Stimulated activated CD8-positive, alpha-beta memory T cell treated with anti-CD3 and anti-CD28 coated beads, Interleukin-15, amount 100 ng/mL, for 4 hours (primary cell): ENCODE measurements at places on chromosomes 6 and 20.

- DNase-seq = no peak
Measured at GRCh38 chr20:35023624-35024023, 68.0 kb downstream of the MYH7B start.

DNA sequence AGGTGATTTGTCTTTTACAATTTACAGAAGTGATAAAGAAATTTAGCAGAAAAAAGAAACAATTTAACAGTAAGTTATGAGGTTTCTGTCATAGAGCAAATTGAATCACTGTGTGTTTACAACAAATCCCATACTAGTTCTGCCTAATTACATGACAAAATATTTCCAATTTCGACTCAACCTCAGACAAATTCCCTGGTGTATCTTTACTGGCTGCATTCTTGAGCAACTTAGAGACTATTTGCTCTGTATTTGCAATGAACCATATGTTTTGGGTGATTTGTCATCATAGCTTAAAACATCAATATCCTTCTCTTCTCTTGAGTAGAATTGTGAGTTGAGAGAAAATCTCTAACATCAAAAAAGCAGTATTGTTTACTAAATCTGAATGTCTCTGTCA, 128.7 kb downstream of the SIM1 start:
- DNase-seq = no peak

GRCh38 chr6:46036911-46037310, 21.3 kb upstream of the CLIC5 start:
- DNase-seq = no peak

DNA sequence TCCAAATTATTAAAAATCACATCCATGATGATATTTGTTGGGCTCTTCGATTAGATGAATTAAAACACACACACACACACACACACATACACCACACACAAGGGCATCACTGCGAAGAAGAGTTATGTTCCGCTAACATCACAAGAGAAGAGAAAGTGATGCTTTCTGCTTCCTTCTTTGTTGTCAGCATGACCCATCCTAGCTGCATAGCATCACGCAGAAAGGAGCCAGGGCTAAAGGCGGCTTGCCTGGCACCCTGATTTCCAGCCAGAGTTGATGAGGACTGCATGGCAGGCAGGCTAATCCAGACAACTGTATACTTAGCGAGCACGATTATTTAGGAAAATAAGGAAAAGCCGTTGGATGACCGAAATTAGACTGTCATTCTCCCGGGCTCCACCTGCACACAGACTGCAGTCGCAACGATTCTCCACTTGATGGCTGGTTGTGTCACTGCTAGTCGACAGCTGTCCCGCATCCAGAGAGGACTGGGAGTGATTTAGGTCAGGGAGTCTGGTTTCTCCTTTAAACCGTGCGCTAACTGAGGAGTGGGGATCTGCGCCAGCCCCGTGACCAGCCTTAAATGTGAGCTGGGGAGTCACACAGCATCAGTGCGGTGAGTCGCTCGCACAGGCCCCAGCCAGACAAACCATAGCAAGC, 70.6 kb upstream of the SOX4 start:
- no peak for DNase-seq

DNA sequence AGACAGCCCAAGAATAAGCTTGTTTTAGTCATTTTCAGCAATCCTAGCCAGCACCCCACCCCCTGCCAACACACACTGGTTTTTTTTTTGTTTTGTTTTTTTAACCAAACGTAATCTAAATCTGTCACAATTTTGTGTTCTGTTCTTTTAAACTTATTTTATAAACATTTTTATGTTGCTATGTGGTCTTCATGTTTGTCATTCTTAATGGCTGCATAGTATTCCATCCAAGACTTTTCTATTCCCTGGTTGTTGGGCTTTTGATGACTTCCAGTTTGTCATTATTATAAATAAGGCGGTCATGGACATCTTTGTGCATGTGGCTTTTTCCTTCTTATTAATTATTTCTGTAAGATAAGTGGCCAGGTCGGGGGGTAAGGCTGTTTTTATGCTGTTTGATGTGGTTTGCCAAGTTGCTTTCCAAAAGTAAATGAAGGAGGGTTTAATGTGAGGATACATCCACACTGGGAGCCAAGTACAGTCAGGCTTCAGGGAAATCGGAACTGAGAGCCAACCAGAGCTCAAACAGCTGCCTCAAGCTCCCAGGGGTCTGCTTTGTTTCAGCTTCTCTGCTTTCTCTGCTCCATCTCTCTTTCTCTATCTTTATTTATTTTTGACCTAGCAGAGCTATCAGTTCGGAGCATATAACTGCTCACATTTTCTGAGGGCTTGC, 125.8 kb downstream of the VEGFA start:
- DNase-seq = no peak

DNA sequence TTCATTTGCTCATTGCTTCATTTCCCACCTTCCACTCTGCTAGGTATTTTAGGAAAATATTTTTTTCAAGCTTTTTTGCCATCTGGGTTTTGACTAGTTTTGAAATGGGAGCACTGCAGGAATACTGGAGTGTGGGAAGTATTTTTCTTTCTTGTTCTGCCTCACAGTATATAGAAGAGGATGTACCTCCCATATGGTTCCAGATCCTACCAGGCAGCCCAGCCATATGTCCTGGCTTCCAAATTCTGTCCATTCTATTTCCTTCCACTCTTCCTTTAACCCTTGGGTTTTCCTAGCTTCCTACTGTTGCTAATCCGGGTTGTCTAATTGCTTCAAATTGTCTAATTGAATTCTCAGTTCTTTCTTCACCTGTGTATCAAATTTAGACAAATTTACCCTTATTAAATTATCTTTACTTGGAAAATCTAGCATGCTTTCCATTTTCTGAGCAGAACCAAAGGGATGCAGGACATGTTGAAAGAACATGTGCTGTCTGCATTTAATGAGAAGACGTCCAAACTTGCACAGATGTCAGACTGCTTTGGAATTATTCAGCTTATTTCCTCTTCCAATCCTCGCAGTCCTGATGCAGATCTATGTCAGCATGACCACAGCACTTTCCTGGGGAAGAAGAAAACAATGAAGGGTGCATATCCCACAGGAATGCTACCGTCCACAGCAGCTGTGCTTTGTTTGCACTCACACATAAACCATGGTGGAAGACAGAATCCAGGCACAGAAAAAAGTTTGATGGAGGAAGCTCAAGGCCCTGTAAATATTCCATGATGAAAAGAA, 1273.9 kb upstream of the MAP3K7 start:
- DNase-seq = no peak

DNA sequence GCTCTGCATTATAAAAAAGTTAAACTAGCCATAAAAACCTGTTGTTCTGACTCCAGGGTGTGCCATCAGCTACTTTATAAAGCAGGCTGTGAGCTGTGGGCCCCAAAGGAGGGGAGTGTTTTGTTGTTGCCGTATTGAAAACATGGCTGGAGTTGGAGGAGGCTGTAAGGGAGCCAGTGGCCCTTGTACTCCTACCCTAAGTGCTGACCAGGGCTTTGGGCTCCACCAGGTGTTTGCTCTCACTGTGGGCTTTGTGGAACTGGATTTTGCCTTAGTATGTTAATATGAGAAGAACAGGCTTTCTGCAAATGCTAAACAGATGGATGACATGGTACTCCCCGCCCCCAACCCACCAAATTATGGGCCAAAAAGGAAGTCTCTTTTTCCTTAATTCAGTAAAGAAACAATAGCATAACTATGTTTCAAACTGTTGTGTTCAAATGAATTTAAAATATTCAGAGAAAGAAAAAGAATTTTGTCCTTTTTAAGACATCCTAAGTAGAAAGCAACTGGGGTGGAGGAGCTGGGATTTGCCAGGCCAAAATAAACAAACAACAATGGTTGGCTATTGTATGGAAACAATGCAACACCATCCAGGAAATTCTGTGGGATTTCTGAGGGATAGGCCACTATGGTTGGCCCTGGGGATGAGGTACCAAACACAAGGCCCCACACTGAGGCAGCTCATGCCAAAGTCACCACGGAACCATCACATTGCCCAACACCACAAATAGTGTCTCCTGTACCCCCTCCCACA, 63.3 kb downstream of the PLCG1 start:
- DNase-seq = no peak

GRCh38 chr20:38460040-38460623, 12.5 kb upstream of the RALGAPB start:
- DNase-seq = no peak

- DNase-seq = no peak
Measured at GRCh38 chr6:39330057-39330456, 7.6 kb upstream of the KCNK16 start.

DNA sequence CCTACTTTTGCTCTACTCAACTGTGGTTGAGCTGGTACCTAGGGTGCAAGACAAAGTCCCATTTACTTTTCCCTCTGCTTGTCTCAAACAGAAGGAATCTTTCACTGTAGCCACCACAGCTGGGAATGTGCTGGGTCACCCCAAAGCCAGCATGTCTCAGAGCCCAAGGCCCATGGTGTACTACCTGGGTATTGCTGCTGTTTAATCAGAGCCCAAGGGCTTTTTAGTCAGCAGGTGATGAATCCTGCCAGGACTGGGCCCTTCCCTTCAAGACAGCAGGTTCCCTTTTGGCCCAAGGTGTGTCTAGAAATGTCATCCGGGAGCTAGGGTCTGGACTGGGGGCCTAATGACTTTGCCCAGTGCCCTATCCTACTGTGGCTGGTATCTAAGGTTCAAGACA, 249.8 kb downstream of the HDGFL1 start:
- DNase-seq = no peak

GRCh38 chr20:33387177-33387576, 14.1 kb downstream of the CDK5RAP1 start:
- no peak for DNase-seq

GRCh38 chr20:25252230-25252651, 4.4 kb downstream of the PYGB start:
- no peak for DNase-seq

GRCh38 chr20:19277381-19277780, 64.9 kb downstream of the SLC24A3 start:
- DNase-seq = no peak

DNA sequence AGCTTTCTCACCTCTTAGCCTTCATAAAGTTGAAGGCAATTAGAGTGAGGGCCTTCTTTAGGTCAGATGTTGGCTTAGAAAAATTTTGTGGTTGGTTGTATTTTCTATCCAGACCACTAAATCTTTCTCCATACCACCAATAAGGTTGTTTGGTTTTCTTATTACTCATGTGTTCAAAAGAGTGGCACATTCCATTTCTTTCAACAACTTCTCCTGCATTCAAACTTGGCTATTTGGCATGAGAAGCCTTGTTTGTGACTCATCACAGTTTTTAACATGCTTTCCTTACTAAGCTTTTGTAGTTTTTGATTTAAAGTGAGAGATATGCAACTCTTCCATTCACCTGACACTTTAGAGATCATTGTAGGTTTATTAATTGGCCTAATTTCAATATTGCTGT, 949.6 kb downstream of the TBC1D32 start:
- DNase-seq = no peak

DNA sequence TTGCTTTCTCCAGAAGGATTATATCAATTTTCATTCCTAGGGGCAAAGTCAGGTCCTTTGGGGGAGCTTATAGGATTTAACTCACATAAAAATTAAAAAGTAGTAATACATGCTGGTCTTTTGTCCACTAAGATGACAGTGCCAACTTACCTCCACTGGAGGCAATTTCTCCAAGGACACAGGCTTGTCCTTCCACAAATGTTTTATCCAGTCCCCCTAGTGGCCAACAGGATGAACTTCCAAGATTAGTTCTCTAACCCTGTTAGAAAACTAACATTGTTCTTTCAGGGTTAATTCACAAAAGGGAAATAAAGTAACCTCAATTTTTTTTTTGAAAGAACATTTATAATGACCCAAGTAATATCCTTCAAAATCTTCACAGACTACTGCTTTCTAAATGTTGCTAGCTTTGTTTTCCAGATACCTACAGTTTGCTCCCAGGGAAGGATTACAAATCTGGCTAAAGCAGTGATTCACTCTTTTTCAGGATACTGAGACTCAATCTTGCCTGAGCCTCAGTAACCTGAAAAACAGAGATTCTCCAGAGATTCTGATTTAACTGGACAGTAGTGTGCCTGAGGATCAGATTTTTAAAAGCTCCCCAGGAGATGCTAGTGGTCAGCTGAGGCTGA, 31.7 kb upstream of the UBR2 start:
- DNase-seq = no peak

DNA sequence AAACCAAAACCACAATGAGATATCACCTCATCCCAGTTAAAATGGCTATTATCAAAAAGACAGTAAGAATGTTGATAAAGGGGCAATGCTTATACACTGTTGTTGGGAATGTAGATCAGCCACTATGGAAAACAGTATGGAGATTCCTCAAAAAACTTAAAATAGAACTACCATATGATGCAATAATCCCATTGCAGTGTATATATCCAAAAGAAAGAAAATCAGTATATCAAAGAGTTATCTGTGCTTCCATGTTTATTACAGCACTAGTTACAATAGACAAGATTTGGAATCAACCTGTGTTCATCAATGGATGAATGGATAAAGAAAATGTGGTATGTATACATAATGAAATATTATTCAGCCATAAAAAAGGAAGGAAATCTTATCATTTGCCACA, 3.5 kb upstream of the FABP7 start:
- DNase-seq = no peak

GRCh38 chr6:30013291-30013922, 47.7 kb upstream of the POLR1H start:
- DNase-seq = peak; percentile 29
